NCI-H460 (cell line): ENCODE measurements at places on chromosomes 16 and 17. TPM values are rescaled to one million over a fixed set of nuclear protein-coding genes. Genes with fewer than 3 reads are reported as not detected.

DNA sequence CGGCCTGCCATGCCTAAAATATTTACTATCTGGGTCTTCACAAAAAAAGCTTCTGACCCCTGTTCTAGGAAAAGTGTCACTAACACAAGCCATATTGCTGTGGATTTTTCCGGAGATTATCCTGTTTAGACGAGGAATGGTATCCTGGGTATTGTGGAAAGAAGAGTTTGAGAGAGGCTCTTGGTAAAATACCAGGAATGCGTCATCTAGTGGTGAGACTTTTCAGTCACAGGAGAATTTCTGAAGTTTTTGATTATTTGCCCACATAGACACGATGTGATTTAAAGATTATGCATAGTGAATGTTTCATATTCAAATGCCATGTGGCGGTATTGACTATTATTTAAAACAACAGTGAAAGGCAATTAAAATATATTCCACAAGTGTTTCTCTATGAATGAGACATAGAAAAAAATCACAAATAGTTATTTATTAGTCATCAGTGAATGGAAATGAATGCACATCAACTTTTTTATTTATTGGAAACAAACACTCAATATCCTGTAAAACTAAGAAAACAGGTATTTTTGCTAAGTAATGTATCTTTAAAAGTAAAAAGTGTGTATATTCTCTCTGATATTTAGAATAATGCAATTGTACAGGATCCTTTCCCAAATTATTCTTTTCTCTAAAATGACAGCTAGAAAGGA lies 7.8 kb downstream of the KRT28 start:
- peak; percentile 33 for DNase-seq

DNA sequence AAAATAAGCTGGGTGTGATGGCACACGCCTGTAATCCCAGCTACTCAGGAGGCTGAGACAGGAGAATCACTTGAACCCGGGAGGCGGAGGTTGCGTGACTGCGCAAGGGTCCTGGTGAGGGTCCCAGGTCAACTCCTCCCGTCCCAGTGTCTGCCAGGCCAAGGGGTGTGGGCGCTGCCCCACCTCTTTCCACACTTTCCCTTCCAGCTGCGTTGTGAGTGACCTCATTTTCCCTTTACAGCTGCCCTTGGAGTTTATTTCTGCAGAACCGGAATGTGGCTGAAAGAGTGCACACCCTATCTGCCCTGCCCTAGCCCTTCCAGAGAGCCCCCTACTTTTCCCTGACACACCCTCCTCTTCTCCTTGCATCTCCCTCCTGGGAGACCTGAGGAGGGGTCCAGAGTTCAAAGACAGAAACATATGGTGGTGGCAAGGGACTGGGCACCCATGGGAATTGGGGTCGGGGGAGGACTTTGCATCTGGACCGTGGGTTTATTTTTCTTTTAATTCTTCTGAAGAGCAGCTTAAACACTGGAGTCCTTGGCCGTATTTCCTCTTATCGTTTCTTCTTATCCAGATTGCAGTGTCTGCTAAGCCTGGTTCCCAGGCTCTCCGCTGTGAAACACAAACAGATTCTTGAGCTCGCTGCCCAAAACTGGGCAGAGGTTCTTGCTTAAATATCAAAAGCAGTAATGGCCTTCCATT lies 20.9 kb downstream of the MRC2 start:
- DNase-seq: no peak

DNA sequence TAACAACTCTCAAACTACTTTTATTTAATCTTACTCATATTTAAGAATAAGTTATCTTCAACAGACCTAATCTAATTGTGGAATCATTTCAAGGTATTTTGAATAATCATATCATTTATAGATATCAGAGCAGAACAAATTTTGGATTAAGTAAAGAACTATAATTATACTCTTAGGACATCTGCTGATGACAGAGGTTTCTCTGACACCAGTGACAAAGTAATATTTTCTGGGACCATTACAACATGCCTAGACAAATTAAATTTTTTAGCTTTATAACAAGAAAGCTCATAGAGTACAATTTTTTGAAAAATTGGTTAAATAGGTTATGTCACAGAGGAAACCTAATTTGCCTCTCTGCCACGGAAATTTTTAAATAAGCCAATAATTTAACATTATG lies 30.5 kb downstream of the C16orf87 start:
- DNase-seq: no peak

DNA sequence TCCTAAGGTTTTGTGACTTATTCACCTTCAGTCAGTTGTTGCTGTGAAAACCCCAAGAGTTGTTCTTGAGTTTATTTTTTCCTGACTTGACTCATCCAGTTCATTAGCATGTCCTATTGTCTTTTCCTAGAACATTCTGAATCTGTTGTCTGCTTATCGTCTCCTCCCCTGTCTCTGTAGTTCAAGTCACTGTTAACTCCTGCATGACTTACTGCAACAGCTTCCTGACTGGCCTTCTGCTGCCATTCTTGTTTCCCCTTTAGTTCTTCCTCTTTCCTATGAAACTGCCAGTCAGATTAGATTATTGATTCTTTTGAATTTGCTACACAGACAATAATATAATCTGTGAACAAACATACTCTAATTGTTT lies 161.5 kb downstream of the FTO start:
- no peak for DNase-seq

DNA sequence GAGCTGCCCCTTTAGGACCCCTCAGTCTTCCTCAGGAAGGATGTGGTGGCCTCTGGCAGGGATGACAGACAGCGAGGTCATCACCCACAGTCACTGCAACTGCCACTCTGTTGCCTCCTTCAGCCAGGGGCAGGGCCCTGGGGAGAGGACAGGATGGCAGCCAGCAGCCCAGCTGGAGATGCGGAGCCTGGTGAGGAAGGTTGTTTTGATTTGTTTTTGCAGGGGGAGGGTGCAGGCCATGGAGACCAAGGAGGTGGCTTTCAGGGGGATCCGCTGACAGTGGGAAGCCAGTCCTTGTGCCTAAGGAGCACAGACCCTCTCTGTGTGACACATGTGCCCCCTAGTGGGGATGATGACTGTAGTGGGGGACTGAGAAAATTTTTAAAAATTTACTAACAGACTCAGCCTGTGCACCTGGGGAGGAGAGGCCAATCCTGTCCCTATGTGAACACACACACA lies 7.4 kb downstream of the PRCD start:
- DNase-seq: no peak

DNA sequence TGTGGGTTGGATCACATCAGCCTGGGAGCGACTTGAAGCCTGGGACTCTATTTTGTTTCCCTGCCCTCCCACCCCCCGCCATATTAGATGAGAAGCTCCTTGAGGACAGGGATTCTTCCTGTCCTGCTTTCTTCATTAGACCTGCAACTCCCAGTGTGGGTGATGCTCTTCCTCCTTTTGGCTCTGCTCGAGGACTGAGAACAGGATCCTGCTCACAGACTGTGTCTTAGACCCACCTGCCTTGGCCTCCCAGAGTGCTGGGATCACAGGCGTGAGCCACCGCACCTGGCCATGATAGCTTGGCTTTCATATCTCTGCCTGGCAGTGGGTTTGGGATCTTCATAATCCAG lies 21.5 kb upstream of the TNS4 start:
- DNase-seq: no peak

DNA sequence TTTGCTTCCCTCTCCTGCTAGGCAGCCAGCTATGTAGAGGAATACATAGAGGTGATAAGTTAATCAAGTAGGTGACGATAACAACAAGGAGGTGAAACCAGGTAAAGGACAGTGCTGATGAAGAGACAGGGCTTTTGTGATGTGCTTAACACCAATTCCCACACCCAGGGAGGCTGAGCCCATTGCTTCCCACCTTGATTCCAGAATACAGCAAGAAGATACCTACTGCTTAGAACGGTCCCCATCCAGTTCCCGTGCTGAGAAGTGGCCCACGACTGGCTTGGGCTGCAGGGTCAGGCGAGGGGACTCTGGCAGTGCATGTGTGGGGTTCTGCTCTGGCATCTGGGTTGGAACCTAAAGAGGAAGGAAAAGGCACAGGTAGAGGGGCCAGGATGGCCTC lies 16.1 kb upstream of the GFAP start:
- DNase-seq: no peak

- no peak for DNase-seq
Observed at GRCh38 chr17:60744355-60744966, 66.8 kb downstream of the BCAS3 start.

DNA sequence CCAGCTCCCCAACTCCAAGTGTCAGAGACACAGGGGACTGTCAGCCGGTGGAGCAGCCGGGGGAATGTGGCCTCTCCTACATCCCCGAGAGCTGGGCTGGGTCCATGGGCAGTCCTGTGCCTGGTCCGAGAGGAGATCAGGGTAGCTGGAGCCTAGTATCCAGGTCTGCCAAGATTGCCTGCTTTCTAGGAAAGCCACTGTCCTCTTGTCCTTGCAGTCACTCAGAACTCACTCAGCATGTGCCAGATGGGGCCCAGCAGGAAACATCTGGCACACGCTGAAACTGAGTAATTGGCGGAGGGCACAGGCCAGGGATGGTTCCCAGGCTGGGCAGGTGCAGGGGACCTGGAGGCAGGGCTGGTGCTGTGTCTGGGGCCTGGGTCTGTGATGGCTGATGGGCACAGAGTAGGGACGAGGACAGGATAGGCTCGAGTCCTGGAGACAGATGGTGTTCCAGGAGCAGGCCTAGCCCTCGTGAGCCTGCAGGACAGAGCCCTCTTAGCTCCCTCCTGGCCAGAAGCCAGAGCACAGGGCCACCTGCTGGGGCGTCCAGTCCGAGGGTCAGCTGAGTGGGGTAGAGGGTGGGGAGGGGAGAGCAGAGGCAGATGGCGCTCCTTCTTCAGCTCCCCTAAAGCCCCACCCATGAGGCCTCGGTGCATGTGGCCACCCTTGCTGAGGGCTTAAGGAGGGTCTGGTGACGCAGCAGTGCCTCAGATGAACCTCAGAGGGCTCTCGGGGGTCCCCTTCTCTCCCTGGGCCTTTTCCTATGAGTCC lies 31.1 kb downstream of the ADCY7 start:
- DNase-seq: no peak

The CD79B gene
- total RNA-seq: not detected in 2 replicates

The ACSM2B gene
- not detected in 2 replicates for total RNA-seq

The SLFN11 gene
- total RNA-seq: 25.7 and 28.5 TPM in 2 replicates
